CD4-positive, CD25-positive, alpha-beta regulatory T cell (primary cell): ENCODE measurements at places on chromosomes 4 and X. TPM values are rescaled to one million over a fixed set of nuclear protein-coding genes. Genes with fewer than 3 reads are reported as not detected.
A peak's percentile ranks its signal among the peaks of the same experiment; 100 is the strongest.

DNA sequence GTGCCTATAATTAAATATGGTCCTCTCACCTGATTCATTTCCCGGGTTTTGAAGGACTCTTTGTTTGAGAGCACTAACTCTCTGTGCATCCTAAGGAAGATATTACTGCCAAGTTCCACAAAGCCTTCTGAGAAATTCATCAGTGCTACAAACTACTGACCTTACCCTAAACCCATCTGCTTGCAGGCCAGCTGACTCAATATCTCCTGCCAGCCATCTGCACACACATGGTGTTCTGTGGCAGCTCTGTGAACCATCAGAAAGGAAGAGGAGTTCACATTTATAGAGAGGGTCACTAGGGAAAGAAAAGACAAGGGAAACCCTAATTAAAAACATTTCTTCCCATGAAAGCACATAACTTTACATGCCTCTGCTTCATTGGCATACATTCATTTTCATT, 156.7 kb downstream of the ATP10D start:
- no peak for DNase-seq

GRCh38 chr4:42483426-42484379, 86.4 kb downstream of the SHISA3 start:
- DNase-seq, result no peak

DNA sequence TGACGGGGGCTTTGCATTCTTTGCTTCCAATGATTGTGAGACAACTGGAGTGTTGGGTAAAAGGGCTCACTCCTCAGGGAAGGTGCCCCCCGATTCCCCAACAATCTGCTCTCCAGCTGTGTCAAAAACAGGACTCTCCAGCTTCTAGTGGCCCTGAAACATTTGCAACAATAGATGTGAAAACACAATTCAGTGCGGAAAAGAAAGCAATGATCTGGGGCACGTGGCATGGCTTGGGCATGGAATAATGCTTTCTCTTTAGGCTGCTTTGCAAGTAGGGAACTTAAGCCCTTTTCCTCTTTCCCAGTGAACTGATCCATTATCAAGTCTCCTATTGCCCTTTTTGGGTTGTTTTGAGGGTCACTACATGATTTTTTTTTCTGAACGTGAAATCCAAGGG, 239.9 kb downstream of the C4orf33 start:
- DNase-seq, result no peak

DNA sequence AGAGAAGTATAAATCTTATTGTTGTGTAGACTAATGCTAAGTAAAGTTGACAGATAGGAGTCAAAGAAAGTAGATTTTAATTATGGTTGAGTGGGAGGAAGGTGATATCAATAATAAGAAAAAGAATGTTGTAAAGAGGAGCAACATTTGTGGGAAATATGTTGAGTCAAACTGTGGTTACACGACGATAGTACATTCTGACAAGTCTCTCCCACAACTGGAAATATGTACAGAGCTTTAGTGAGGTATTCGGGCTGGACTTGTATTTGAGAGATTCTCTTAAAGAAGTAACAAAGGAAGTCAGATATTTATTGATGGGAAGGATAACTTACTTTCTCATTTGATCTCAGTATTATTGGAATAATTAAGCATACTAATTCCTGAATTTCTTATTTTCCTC, 525.3 kb upstream of the MAGEB2 start:
- DNase-seq, result no peak

- peak; percentile 70 for DNase-seq
Observed at GRCh38 chrX:41923978-41924683, 777 bp upstream of the CASK start.

DNA sequence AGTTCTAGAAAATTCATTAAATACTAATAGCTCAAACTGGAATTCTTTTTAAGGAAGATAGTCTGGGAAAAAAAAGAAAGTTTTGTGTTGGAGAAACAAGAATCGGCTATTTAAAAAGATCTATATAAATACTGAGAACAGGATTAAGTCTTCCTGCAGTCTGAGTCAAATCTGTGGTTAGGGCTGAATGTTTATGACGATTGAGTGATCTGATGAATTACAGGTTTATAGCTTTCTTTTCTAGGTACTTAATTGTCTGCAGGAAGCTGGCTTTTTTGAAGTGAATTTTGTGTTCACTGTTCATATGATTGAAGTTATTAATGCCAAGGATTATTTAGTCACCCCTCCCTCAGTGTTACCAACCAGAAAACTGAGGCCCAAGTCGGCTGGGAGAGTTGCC, 42.2 kb downstream of the TLL1 start:
- no peak for DNase-seq

GRCh38 chr4:11720292-11720691, 291.6 kb upstream of the HS3ST1 start:
- peak; percentile 1 for DNase-seq

GRCh38 chr4:83335701-83336100, 1.1 kb upstream of the HPSE start:
- no peak for DNase-seq

- no peak for DNase-seq
Observed at GRCh38 chr4:81516241-81516640, 44.5 kb upstream of the RASGEF1B start.

The TCEANC gene
- 7.0 TPM for total RNA-seq

The ZCCHC4 gene
- 9.5 TPM for total RNA-seq

The TRPC5OS gene
- not detected for total RNA-seq

The CXCL8 gene
- total RNA-seq, result 0.52 TPM

The ITIH6 gene
- total RNA-seq, result not detected

The VGLL1 gene
- not detected for total RNA-seq

The GPR78 gene
- total RNA-seq, result not detected
